ENCODE measurements at places on chromosomes 4 and X. TPM values are rescaled to one million over a fixed set of nuclear protein-coding genes. Genes with fewer than 3 reads are reported as not detected.

Gene ING2
- total RNA-seq = 4.3 TPM

Gene RFC1
- 46.3 TPM for total RNA-seq

Gene SLIT2
- 0.34 TPM for total RNA-seq

Gene GYPB
- total RNA-seq = not detected
